Fibroblast of lung (primary cell): ENCODE measurements at places on chromosomes 2 and 18.

- no peak for DNase-seq
Observed at GRCh38 chr2:164620873-164621763, at the start of gene GRB14. Gene GRB14, minus strand, starts transcription at chr2:164621482. Its CDS starts 173 bp downstream, at chr2:164621309.

GRCh38 chr2:152781175-152781574, 62.8 kb downstream of the ARL6IP6 start:
- no peak for DNase-seq

DNA sequence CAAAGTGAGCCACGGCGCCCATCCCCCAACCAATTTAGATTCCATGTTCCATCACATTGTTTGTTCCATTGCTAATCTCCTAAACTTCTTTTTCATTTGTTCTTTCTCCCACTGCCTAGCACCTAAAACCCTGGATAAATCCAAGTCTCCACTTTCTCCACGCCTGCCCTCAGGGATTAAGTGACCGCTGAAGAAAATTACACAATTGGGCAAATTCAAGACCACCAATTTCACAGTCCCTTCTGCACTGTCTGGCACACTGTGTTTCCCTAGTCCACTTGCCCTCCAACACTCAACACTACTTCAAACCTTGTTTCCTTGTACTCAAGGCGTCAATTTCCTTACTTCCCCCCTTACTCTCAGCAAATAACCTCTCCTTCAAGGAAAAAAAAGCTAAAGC, 5.1 kb upstream of the UBXN4 start:
- DNase-seq: no peak

GRCh38 chr2:161426455-161426921, 10.4 kb downstream of the TBR1 start:
- DNase-seq: no peak

DNA sequence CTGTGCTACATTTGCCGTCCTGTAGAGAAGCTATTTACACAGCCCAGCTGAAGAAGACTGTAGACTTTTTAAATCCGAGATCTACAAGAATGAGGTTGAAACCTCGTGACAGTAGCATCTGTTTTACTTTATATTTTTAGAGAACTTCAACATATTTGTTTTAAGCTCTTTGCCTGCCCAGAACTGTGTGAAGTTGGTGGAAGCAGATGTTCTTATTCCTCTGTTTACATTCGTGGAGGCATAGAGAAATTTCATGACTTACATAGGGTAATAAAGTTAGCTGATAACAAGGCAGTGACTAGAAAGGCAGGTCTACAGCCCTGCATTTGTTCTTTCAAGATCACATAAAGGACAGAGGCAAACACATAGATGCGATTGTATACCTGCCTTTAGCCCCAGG, 47.0 kb upstream of the MAP3K20 start:
- DNase-seq: peak; percentile 85

- no peak for DNase-seq
Observed at GRCh38 chr2:29640360-29640759, 281.0 kb downstream of the ALK start.

GRCh38 chr2:240856151-240856980, 12.3 kb upstream of the AGXT start:
- DNase-seq: no peak

- DNase-seq: no peak
Observed at GRCh38 chr2:74558284-74559230, 4.0 kb downstream of the DOK1 start.

DNA sequence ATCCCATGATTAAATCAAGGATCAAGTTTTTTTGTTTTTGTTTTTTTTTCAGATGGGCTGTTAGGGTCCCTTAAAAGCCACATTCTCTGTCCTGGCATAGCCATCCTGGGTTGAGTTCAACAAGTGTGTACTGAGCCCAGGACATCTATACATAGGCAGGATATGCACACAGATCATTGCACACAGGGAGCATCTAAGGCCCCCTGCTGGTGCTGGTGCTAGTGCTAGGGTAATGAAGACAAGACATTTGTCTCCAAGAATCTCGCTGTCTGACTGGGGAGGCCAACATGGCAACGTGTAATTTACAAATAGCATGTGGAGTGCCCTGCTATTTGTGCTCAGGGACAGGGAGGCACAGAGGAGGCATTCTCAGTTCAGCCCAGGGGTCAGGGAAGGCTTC, 124.5 kb downstream of the VAPA start:
- no peak for DNase-seq

GRCh38 chr18:48996901-48997463, 46.2 kb upstream of the SMAD7 start:
- peak; percentile 74 for DNase-seq

- DNase-seq: peak; percentile 86
Observed at GRCh38 chr2:230416061-230416721, at the start of gene SP100. Gene SP100, plus strand, starts transcription at chr2:230416201. Its CDS starts 96 bp downstream, at chr2:230416297.

- DNase-seq: no peak
Observed at GRCh38 chr2:59684116-59684770, 869.2 kb downstream of the BCL11A start.

DNA sequence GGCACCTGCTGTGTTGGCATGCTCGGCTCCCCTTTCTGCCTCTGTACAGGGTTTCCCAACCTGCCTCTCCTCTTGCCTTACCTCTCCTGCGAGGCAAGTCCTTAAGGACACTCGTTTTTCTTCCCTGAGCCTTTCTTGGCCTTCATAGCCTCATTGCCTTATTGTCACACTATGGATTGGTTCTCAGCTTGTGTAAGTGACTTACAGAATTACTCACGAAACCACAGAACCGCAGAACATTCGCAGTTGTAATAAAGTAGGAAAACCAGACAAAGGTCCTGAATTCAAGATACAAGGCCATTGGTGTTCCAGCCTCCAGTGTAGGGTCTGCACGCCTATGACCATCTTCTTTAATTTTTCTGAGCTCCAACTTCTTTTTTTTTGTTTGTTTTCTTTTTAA, 317.6 kb upstream of the SMIM21 start:
- no peak for DNase-seq

- DNase-seq: no peak
Observed at GRCh38 chr18:55778788-55779690, 191.0 kb upstream of the TCF4 start.

DNA sequence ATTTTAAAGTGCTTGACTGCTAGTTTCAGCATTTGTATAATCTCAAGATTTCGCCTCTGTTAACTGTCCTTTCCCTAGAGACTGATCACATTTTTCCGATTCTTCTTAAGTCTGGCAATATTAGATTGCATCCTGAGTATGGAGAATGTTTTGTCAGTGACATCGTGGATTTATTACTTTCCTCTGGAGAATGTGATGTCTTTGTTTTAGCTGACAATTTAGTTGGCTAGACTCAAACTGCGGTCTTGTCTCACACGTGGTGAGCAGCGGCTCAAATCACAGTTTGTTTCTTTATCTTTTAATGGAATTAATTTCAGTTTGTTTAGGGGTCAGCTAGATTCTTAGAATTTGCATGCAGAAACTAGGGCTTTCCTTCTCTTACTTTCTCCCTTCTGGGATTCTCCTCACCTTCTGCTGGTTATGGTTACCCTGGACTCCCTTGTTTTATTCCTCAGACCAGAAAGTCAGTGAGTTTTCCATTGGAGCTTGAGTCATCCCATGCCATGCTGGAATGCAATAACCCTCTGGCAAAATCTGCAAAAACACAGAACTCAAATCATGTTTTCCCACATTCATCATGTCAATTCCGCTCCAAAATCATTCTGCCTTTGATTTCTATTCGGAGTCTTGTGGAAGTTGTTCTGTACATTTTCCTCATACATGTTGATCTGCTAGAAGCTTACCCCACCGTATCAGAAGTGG, 327.2 kb upstream of the TRIB2 start:
- peak; percentile 20 for DNase-seq

GRCh38 chr2:40625849-40626248, 174.0 kb upstream of the SLC8A1 start:
- peak; percentile 84 for DNase-seq

DNA sequence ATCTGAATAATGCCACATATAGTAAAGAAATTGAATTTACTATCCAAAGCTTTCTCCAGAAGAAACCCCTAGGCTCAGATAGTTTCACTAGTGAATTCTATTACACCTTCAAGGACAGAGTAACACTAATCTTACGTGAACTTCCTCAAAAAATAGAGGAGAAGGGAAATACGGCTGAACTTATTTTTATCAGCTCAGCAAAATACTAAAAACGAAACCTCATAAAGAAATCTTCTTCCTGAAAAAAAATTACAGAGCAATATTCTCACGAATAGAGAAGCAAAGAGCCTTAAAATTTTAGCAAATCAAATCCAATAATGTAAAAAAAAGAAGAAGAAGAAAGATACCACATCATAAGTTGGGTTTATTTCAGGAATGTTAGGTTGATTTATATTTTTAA, 14.7 kb downstream of the CAPN13 start:
- no peak for DNase-seq

DNA sequence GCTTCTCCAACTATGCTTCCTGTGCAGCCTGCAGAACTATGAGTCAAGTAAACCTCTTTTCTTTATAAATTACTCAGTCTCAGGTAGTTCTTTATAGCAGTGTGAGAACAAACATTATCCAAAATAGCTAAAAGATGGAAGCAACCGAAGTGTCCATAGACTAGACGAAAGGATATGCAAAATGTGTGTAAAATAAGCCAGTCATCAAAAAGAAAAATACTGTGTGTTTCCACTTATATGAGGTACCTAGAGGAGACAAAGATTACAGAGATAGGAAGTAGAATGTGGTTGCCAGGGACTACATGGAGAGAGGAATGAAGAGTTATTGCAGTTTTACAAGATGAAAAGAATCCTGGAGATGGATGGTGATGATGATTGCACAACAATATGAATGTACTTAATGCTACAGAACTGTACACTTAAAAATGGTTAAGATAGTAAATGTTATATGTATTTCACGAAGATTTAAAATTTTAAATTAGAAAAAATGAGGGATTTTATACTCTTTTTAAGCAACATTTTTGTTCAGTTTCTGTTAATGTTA, 99.3 kb upstream of the FN1 start:
- peak; percentile 42 for DNase-seq

- no peak for DNase-seq
Observed at GRCh38 chr2:70036290-70036689, 51.0 kb upstream of the PCBP1 start.

DNA sequence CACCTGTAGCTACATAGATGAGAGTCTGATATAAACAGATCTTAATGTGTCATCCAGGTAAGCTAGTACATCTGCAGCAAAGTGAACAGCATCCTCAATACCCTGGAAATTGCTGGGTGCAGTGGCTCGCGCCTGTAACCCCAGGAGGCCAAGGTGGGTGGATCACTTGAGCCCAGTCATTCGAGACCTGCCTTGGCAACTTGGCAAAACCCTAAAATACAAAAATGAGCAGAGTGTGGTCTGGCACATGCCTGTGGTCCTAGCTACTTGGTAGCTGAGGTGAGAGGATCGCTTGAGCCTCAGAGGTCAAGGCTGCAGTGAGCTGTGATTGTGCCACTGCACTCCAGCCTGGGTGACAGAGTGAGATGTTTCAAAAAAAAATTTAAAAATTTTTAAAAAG, 233.9 kb upstream of the SP5 start:
- no peak for DNase-seq

- peak; percentile 73 for DNase-seq
Observed at GRCh38 chr2:148048475-148049221, 27.8 kb downstream of the MBD5 start.

- DNase-seq: no peak
Observed at GRCh38 chr18:77181950-77182707, 49.5 kb upstream of the MBP start.

DNA sequence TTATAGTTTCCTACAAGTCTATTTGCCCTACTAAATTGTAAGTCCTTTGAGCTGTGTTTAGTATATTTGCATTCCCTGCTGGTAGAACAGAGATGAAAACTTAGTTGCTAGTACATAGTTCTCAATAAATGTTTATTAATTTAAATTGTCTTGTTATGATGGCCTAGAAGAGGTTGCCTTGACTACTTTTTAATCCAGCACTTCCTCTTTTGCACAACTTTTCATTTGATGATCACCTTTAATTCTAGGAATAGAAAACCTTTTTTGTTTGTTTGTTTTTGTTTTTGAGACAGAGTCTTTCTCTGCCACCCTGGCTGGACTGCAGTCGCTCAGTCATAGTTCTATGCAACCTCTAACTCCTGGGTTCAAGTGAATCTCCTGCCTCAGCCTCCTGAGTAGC, 6.7 kb downstream of the CFAP36 start:
- no peak for DNase-seq

- DNase-seq: peak; percentile 76
Observed at GRCh38 chr2:48471048-48471474, 58.9 kb upstream of the STON1 start.

- no peak for DNase-seq
Observed at GRCh38 chr2:153891051-153891450, 19.3 kb downstream of the GALNT13 start.

- DNase-seq: no peak
Observed at GRCh38 chr2:129437725-129438124, 541.7 kb upstream of the RAB6C start.
